Dermis blood vessel endothelial cell (primary cell): ENCODE measurements at places on chromosomes 1 and 21.

DNA sequence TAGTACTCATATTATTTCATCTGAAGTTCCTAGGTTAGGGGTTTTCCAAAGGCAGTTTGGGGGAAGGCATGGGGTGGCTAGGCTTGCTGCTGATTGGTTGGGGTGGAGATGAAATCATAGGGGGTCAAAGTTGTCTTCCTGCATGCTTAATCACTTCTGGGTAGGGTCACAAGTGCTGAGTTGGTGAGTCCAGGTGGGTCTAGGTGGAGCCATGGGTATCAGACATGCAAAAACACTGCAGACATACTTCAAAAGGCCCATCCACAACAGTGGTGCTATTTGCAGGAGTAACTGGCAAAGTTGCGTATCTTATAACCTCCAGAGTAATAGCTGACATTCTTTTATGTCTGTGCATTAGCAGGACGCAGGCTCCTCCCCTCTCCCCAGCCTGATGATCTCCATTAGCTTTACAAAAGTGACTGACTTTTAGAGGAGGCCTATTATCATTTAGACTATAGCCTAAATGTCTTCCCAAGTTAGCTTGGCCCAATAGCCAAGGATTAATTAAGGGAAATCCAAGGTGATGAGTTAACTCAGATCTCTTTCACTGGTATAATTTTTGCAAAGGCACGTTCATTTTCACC lies 374.4 kb upstream of the PRMT6 start:
- DNase-seq = no peak

DNA sequence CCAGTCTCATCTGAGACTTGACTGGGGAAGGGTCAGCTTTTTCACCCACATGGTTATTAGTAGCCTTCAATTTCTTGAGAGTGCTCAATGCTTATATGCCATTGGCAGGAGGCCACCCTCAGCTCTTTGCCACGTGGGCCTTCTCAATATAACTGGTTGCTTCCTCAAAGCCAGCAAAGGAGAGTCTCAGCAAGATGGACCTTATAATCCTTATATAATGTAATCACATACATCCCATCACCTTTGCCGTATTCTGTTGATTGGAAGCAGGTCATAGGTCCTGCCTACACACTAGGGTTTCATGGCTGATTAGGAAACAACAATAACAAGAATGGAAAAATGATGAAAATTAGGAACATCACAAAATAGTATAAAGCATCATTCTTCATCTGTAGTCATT lies 22.9 kb downstream of the TSEN15 start:
- DNase-seq = no peak

DNA sequence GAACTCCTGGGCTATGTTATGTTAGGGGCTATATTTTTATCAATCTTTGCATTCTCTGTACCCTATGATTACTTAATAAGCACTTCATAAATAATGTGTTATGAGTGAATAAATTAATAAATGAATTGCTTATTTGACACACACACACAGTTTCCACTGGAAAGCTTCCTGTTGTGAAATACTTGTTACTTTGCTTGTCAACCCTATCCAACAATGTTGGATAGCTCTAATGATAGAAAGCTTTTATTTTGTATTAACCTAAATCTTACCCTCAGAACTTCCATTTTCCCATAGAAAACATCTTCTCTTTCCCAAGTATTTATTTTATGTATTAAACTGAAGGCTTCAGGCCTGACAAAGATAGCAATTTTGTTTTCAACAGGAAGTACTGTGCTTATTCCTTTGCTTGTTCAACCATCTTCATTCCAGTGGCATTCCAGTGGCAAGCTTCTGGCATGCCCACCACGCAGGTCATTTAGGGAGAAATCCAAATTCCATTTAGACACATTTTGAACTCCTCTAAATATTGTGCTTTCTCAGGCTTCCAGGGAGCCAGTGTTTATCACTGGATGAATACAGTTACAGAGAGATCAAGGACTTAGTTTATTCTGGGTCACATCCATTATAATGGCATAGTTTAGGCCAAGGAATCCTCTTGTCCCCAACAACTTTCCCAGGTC lies 134.4 kb downstream of the TGFB2 start:
- peak; percentile 32 for DNase-seq

- DNase-seq = no peak
Measured at GRCh38 chr1:33221385-33221758, 34.9 kb upstream of the ZNF362 start.

GRCh38 chr1:37032660-37033354 lies 1.5 kb downstream of the GRIK3 start:
- DNase-seq = no peak
